ENCODE measurements at places on chromosomes 1 and 21.

DNA sequence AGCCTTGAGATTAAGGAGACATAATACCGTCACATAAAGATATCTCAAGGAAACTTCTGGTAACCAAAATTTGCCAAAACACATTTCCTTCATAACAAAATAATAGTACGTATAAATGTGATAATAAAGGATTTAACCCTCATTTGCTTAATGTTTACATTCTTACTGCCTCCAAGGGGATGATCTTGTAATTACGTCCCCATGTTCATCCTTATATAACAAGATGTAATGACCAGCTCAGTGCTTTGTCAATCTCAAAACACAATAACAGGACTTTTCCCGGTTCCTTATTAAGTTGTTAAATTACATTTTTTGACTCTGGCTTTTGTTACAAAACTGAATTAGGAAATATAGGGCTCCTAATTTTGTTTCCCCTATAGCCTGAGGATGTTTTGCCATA lies 41.3 kb upstream of the UHMK1 start:
- no peak for DNase-seq

DNA sequence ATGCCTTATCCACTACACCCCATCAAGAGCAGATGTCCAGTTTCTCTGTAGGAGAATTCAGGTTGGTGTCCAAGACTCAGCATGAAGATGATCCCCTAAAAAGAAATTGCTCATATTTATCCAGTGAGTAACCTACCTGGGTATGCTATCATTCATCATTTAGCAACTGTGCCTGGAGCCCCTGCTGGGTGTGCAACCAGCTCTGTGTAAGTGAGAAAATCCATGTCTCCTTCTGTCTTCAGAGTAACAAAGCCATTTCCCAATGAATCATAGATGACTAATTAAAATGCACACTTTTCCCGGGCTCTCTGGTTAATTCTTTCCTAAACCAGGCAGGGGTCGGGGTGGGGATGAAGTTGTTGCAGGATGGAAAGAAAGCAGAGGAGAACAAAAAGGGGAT lies 35.8 kb downstream of the OLFML3 start:
- no peak for DNase-seq

DNA sequence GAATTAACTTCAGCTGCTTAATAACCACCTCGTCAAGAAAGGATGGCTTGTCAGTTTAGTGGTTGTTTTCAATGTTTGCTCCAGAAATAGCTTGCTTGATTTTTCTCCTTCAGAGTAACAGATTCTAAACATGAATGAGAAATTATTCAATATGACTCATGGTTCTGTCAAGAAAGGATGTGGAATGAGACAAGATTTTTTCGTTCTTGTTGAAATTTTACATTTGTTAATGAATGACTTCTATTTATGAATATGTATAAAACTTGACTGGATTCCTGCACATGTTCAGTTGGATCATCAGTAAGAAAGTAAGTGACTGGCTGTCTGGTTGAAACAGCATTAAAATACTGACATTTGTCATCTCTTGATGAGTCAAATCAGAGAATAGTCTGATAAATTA lies 38.3 kb downstream of the IFI44 start:
- DNase-seq, result no peak

- no peak for DNase-seq
These were observed 14.5 kb downstream of the BRINP2 start for GRCh38 chr1:177185209-177185608.

DNA sequence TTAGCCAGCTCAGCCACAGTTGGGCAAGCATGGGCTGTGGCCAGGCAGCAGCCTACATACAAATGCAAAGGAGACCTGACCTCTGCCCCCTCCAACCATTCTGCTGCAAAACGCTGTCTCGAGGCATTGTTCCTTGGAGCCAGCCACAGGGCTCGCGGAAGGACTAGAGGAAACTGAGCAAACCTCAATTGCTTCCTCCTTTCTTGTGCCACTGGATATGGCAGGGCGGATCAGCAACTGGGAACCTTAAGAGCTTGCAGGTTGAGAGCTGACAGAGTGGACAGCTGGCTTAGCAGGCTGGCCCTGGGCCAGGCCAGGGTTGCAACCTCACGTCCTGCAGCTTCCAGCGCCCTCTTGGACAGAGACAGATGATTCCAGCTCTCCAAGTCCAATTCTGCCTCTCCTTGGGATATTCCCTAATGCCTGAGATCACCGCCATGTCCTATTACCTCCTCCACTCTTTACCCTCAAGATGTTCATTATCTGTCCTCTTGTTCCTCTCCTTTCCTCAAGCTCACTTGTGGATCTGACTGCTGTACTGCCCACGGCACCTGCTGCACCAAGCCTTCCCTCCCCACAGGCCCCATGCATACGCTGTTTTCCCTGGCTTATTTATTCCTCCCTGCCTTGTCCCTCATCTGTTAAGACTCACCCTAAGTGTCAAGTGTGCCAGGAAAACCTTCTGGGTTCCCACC lies 67.5 kb downstream of the SDC3 start:
- DNase-seq, result no peak

GRCh38 chr1:239811211-239811885 lies 280.3 kb upstream of the FMN2 start:
- DNase-seq, result peak; percentile 1

DNA sequence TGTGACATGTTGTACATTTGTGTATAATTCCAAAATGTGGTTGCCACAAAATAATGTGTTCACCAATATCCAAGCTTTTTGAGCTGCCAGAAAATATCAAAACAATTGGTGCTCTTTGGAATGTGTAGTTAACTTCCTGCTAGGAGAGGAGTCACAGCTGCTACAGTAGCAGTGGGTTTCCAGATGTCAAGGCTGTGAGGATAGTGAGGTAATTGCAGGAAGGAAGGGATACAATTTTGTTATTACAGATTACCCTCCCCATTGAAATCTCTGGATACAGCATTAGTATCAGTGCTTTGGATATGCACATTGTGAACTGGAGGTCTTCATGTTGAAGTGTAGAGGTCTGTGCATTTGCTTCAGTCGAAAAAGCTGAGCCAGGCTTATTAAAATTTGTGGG lies 253.2 kb downstream of the PTPRC start:
- no peak for DNase-seq

GRCh38 chr1:247417831-247418230 lies 1.9 kb downstream of the NLRP3 start:
- no peak for DNase-seq

DNA sequence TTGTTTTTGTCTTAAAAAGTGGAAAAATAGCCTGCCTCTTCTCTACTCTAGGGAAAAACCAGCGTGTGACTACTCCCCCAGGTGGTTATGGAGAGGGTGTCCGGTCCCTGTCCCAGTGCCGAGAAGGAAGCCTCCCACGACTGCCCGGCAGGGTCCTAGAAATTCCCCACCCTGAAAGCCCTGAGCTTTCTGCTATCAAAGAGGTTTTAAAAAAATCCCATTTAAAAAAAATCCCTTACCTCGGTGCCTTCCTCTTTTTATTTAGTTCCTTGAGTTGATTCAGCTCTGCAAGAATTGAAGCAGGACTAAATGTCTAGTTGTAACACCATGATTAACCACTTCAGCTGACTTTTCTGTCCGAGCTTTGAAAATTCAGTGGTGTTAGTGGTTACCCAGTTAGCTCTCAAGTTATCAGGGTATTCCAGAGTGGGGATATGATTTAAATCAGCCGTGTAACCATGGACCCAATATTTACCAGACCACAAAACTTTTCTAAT lies 35.0 kb upstream of the TDRD10 start:
- no peak for DNase-seq

Measured in activated CD8-positive, alpha-beta memory T cell treated with anti-CD3 and anti-CD28 coated beads for 48 hours (primary cell).